ENCODE measurements at places on chromosomes 7 and 10. TPM values are rescaled to one million over a fixed set of nuclear protein-coding genes. Genes with fewer than 3 reads are reported as not detected.
A peak's percentile ranks its signal among the peaks of the same experiment; 100 is the strongest.

Gene ELFN1
- 0.09 TPM for polyA plus RNA-seq

Gene PLEKHS1
- 0.08 TPM for polyA plus RNA-seq

Gene SPDYE16
- not detected for polyA plus RNA-seq

Gene SLC18A3
- polyA plus RNA-seq: not detected

Gene SLC13A1
- not detected for polyA plus RNA-seq

Gene MLXIPL
- 1.8 TPM for polyA plus RNA-seq

- DNase-seq: no peak
Observed at GRCh38 chr7:101162551-101163278, 2.7 kb downstream of the VGF start.

DNA sequence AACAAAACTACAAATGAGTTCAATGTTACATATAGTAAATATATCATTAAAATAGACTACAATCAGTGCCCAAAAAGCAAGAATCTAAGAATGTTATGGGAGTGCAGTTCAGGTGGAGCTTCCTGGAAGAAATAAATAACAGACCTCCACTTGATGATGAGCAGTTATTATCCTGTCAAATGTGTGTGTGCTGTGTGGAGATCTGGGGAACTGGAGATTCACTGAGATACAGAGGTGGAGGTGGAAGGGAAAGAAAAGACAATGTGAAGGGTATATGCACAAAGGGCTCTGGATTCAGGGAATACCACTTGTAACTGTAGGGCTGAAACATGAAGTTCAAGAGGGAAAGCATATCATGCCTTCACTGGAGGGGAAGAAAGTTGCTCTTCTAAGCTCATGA is 331.1 kb downstream of the SEMA3D start:
- no peak for DNase-seq

DNA sequence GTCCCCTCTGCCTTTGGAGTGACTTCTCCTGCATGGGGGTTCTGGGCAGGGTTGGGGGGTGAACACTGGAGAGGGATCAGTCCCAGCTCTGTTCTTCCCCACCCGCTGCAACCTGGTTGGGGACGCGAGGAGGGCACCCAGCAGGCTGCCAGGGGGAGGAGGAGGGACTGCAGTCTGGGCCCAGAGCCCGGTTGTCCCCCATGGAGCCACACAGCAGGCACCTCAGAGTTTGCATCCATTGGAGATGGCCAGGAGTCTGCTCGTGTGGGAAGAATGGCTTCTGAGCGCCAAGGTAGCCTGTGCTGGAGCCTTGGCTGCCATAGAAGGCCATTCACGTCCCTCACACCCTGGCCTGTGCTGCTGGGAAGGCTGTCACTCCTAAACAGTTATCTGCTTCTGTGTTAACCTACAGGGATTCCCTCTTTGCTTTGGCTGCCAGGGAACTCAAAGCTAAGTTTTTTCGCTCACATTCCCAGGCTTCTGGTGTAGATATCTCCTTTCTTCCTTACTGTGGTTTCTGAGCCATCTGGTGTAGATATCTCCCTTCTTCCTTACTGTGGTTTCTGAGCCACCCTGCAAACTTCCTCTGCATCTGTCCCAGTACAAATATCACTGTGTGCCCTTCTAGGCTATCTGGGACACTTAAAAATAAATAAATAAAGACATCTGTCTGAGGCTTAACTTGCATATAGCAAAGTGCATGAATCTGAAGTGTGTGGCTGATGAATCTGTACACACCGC is 133.7 kb downstream of the LHPP start:
- DNase-seq: no peak

- DNase-seq: no peak
Observed at GRCh38 chr10:131167036-131167860, 144.3 kb downstream of the TCERG1L start.

DNA sequence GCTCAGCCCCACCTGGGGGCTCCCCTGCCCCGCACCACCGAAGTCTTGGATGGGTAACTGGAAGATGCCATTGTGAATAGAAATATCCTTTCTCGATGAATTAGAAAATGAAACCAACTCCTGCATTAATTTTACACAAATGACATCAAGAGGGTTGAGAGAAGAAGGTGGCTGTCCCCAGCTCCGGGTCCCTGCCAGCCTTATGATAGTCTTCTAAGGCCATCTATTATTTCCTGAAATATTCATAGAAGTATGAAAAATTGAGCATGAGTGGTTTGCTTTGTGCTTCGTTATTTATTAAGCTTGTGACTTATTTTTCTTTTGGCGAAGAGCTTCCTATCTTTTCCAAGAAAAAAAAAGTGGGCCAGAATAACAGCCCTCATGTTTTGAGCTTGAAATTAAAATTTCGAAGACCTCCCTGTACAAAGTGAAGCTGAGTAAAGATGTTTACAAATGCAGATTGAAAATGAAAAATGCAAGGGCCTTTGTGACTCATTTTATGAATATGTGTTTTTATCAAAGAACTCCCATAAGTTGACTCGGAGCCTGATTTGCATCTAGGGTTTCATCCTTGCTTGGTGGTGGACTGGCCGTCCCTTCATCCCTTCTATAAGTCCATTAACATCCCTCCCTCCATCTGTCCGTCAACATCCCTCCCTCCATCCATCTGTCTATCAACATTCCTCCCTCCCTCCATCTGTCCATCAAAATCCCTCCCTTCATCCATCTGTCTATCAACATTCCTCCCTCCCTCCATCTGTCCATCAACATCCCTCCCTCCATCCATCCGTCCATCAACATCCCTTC is 20.5 kb upstream of the CFAP46 start:
- DNase-seq: no peak

- DNase-seq: peak; percentile 92
Observed at GRCh38 chr10:34758447-34758996, 56.6 kb downstream of the PARD3 start.

GRCh38 chr7:37391791-37392672 is 56.6 kb downstream of the ELMO1 start:
- DNase-seq: no peak

- no peak for DNase-seq
Observed at GRCh38 chr7:38283107-38283506, 9.7 kb upstream of the TARP start.

- DNase-seq: no peak
Observed at GRCh38 chr10:48769706-48770435, 85.2 kb downstream of the WDFY4 start.

DNA sequence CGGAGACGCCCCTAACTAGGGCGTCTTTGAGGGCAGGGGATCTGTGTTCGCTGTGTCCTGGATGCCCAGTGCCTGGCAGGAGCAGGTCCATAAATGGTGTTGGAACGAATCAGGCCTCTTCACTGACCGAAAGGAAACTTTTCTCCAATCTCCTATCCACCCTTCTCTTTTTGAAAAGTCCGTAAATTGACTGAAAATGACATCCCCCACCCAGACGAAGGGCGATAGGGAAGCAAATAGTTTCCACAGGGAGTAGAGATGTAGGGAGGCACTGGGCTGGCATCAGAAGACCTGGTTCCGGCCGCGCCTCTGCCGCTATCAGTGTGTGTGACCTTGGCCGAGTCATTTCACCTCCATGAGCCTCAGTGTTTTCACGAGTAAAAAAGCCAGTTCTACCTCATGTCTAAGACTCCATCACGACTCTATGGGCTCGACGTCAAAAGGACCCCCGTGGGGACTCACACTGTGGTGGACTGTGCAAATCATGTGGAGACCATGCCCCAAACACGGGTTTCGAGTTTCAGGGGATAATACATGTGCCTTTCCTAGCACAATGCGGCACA is 497 bp upstream of the RAB11FIP2 start:
- no peak for DNase-seq

DNA sequence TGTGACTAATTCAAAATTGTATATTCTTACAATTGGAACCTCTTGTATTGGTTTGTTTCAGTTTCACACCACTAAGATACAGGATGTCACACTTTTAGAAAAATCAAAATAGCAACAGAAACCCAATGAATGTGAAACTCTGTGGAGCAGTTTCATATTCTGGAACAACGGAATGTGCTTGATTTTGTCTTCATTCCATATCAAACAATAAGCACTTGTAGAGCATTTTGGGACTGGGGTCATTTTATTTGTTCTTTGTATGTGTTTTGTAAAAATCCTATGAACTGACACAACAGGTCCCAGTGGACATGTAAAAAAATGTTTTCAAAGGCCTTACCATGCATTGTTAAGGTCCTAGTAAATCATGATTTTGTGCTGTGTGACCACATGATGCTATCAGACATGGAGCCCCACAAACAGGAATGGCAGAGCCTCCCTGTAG is 123.1 kb downstream of the DKK1 start:
- DNase-seq: no peak

GRCh38 chr10:100524638-100525037 is 5.0 kb upstream of the SEC31B start:
- no peak for DNase-seq

DNA sequence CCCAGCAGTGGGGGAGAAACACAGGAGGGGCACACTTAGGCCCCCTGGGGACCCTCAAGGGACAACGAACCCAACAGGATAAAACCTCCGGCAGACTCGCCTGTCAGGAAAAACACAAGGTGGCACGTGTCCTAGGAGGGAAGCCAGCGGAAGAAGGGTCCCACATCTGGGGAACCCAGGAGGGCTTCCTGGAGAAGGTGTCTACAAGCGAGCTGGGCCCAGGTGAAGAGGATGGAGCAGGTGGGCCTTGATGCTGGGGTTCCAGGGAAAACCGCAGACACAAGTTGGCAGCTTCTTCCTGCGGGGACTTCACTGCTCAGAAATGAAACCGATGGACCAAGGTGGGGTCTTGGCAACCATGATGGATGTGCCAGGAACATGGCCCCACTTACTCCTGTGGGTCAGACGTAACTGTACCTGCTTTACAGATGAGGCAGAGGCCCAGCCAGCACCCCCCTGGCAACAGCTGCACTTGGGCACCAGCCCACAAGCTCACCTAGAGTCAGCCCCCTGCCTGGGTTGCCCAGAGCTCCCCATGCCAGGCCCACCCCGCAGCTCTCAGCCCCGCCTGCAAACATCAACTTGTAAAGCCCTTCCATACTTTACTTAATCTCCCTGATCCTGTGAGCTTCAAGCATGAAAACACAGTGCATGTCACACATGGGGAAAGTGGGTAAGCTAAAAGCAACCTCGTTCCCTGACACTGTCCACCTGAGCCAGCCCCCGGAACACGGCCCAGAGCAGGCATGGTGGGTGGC is 225.0 kb downstream of the ELFN1 start:
- DNase-seq: no peak

DNA sequence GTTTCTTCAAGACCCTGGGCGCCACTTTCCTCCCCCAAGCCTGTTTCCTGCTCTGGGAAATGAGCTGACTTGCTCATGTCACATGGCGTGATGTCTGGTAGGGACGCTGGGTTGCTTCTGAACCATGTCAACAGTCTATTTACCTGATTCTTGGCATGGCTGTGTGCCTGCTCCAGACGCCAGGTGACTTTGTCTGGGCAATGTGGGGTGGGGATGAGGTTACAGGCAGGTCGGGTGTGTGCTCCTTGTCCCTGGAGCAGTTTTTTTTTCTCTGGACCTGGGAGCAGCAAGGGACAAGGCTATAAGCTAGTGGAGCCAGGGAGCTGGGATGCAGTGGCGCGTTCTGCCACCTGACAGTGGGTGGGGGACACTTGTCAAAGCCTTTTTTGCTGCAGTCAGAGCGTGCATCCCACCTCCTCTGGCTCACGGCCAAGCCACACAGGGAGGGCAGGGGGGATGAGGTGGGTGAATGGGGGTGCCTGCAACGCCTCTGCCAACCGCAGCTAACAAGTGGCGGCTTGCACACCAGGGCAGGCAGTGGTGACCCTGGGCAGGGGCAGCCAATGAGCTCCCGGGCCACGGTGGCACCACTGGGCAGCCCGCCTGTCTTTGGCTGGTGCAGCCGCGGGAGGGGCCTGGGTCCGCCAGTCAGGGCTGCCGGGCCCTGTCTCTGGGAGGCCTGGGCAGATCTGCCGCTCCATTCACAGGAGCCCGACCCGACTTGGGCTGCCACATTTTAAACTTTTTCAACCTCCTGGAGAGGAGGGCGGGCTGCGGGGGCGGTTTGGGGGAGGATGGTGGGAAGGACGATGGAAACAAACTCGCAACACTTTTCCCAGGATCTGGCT is 22.9 kb downstream of the DNAJB12 start:
- DNase-seq: no peak

GRCh38 chr7:148079206-148080080 is 511.1 kb upstream of the C7orf33 start:
- no peak for DNase-seq

DNA sequence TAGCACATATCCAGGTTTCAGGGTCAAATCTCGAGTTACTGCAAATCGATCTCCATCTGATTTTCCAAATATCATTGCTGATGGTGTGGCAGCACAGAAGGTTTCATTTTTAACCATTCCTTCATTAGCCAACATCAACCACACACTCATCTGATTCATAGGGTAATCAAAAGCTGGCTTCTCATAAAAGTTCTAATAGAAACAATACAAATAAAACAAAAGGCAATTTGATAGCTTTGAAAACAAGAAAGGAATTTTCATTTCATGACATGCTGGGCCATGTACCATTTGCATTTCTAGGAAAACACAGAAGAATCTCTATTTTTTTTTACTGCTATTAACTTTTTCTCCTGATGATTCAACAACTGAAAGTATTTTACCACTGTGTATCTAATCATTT is 147.7 kb upstream of the SLC26A5 start:
- DNase-seq: no peak

DNA sequence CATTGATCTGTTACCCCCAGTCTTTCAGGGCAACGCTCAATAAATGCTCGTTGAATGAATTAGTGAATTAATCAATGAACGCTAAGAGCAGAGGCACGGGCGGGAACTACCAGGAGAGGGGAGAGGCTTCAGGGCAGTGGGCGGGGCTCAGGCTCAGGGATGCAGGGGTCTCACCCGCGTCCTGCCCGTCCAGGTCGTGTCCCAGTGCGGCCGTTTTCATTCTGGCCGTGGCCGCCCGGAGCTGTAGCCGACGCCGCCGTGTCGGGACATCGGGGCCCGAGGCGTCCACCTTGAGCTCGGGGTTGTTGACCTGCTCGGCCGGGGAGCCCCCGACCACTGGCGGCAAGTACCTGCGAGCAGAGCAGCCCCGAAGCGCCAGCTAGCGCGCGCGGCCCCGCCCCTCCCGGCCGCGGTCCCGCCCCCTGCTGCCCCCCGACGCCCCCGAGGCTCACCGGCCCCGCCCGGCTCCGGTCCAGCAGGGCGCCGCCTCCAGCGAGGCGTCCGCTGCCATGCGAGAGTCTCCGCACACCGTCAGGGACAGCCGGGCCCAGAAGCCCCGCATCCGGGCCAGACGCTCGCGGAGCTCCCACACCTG is 2.8 kb upstream of the GAL3ST4 start:
- DNase-seq: no peak

DNA sequence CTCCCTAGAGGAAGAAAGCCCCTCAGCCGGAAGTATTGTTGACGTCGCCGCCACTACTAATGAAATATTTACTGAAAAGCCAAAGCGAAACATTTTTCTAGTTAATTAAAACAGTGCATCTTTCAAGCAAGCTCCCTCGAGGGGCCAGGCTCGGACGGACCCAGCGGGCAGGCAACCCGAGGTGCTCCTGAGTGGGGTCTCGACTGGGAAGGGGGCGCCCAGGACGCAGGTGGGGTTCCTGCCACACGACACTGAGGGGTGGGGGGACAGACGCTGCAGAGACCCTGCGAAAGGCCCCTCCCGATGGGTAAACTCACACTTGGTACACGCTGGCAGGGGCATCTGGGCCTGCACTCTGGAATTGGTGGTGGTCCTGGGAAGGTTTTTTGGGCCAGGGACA is 72.4 kb upstream of the ADGRA1 start:
- DNase-seq: no peak
